ENCODE measurements at places on chromosomes 11 and 22.

- H3K4me1 ChIP-seq, result peaks cover 48% of the 10 kb centered on the region
- no peak overlapping the region for H3K27ac ChIP-seq
- peaks cover 13% of the 10 kb centered on the region for H3K36me3 ChIP-seq
- no peak for DNase-seq
- no peaks in the 10 kb centered on the region for H3K27me3 ChIP-seq
Observed at GRCh38 chr11:85772695-85773094, 38.2 kb downstream of the SYTL2 start.

- no peaks in the 10 kb centered on the region for H3K4me1 ChIP-seq
- H3K27me3 ChIP-seq, result no peaks in the 10 kb centered on the region
- no peak for DNase-seq
- no peak overlapping the region for H3K4me3 ChIP-seq
- H3K36me3 ChIP-seq, result no peaks in the 10 kb centered on the region
Observed at GRCh38 chr11:107198490-107199007, 180.3 kb upstream of the GUCY1A2 start.

DNA sequence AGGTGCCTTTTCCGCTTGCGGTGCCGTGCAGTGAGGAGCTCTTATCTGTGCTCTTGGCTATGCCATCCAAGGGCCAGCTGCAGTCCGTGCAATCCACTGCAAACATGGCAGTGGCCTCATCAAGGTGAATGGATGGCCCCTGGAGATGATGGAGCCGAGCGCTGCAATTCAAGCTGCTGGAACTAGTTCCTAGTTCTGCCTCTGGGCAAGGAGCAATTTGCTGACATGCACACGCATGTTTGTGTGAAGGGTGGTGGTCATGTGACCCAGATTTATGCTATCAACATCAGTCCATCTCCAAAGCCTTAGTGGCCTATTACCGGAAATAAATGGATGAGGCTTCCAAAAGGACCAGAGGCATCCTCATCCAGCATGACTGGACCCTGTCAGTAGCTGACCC is 3.1 kb upstream of the EHD1 start:
- H3K27me3 ChIP-seq, result no peaks in the 10 kb centered on the region
- peaks cover 10% of the 10 kb centered on the region for H3K36me3 ChIP-seq
- peak overlapping the region; percentile 52 for H3K27ac ChIP-seq
- peaks cover 64% of the 10 kb centered on the region for H3K4me1 ChIP-seq

- no peaks in the 10 kb centered on the region for H3K36me3 ChIP-seq
- no peaks in the 10 kb centered on the region for H3K4me1 ChIP-seq
- no peak overlapping the region for H3K27ac ChIP-seq
- no peaks in the 10 kb centered on the region for H3K27me3 ChIP-seq
- no peak overlapping the region for H3K4me3 ChIP-seq
Observed at GRCh38 chr11:37905707-37906417, 1307.8 kb upstream of the RAG2 start.

GRCh38 chr22:44291265-44291664 is 21.5 kb downstream of the SHISAL1 start:
- H3K4me3 ChIP-seq, result no peak overlapping the region
- DNase-seq, result no peak
- no peaks in the 10 kb centered on the region for H3K36me3 ChIP-seq
- H3K4me1 ChIP-seq, result no peaks in the 10 kb centered on the region

GRCh38 chr22:50209893-50210292 is 9.1 kb downstream of the SELENOO start:
- H3K27ac ChIP-seq, result peak overlapping the region; percentile 44
- peaks cover 16% of the 10 kb centered on the region for H3K36me3 ChIP-seq
- no peaks in the 10 kb centered on the region for H3K27me3 ChIP-seq
- peaks cover 7% of the 10 kb centered on the region for H3K4me1 ChIP-seq

GRCh38 chr11:67636962-67637361 is 2.6 kb downstream of the TBX10 start:
- no peak overlapping the region for H3K4me3 ChIP-seq
- peaks cover 2% of the 10 kb centered on the region for H3K4me1 ChIP-seq
- no peaks in the 10 kb centered on the region for H3K27me3 ChIP-seq
- no peaks in the 10 kb centered on the region for H3K36me3 ChIP-seq
- no peak overlapping the region for H3K27ac ChIP-seq
- DNase-seq, result no peak

DNA sequence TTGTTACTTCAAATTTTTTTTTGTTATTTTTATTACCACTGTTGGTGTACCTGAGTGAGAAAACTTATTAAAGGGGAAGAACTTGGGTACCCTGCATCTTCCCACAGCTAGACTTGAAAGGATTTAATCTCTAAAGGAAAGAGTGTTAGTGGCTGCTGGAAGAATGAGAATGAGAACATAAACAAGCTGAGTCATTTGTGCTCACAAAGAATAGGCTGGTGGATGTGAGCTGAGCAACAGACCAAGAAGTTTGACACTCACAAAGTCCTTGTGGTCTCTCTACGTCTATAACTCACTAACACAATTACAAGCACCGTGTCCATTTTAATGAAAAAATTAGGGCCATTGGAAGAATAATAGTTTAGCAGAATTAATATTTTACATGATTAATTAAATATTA is 217.6 kb upstream of the ANO5 start:
- no peaks in the 10 kb centered on the region for H3K27me3 ChIP-seq
- H3K4me3 ChIP-seq, result no peak overlapping the region
- no peak overlapping the region for H3K27ac ChIP-seq
- H3K4me1 ChIP-seq, result no peaks in the 10 kb centered on the region

GRCh38 chr11:17383461-17383860 is 5.0 kb downstream of the KCNJ11 start:
- no peak overlapping the region for H3K4me3 ChIP-seq
- no peak for DNase-seq
- no peak overlapping the region for H3K27ac ChIP-seq
- peaks cover 6% of the 10 kb centered on the region for H3K36me3 ChIP-seq

Data from activated CD8-positive, alpha-beta T cell treated with anti-CD3 and anti-CD28 coated beads for 36 hours (primary cell).